ENCODE measurements at places on chromosomes 4 and X.

DNA sequence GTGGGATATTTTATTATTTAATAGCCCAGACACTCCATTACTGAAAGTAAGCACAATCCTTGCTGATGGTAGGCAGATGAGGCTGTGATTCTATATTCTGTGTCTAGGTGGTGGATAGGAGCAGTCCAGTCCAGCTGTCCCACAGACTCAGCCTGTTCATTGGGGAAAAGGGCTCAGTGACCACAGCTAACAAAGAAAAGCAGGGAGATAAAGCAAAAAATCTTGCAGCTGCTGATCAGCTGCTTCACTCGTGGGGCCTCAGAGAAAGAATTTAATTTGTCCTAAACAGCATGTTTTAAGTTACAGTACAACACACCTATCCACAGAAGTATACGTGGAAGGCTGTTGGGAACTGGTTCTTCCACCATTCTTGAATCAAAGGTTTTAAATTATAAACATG lies 40.7 kb upstream of the ANK2 start:
- DNase-seq = no peak

GRCh38 chr4:44914223-44914622 lies 187.9 kb upstream of the GNPDA2 start:
- DNase-seq = no peak

- DNase-seq = no peak
These were observed 26.4 kb downstream of the MOSPD2 start for GRCh38 chrX:14899607-14900006.

GRCh38 chr4:128981377-128981776 lies 112.0 kb downstream of the SCLT1 start:
- no peak for DNase-seq

GRCh38 chr4:37927434-37927833 lies 32.8 kb upstream of the PTTG2 start:
- DNase-seq = no peak

DNA sequence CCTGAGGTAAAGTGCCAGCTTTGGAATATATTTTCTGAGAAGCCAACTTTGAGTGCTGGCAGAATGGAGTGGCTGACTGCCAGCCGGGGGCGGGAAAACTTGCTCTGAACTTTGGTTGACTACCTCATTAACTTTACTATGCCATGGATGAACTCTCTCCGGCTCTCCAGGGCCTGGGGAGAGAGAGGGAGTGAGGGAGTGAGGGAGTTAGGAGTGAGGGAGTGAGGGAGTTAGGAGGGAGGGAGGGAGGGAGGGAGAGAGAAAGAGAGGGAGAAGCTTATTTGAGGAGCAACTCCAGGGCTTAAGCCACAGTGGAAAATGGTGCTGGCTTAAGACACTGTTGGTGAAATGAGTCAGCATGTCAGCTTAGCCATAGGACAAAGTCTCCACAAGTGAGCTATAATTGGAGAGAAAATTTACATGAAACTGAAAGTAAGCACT lies 280.9 kb upstream of the RPS6KA3 start:
- no peak for DNase-seq

DNA sequence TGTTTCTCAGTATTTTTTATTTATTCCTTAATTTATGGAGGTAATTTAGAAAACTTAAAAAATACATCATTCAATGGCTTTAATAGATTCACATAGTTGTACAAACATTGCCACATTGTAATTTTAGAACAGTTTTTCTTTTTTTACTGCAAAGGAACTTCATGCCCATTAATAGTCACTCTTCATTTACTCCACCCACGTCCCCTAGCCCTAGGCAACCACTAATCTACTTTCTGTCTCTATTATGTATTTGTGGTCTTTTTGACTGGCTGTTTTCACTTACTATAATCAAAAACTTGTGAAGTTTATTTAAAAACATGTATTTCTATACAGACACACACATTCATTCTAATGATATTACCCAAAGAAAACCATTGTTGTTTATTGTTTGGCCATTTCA lies 664.8 kb downstream of the GRID2 start:
- no peak for DNase-seq

- DNase-seq = no peak
These were observed 835 bp downstream of the TMEM185A start for GRCh38 chrX:149630681-149631233.

GRCh38 chr4:86856896-86857295 lies 7.7 kb upstream of the SLC10A6 start:
- DNase-seq = no peak

- no peak for DNase-seq
These were observed 5.7 kb downstream of the NIPAL1 start for GRCh38 chr4:48022192-48022799.

DNA sequence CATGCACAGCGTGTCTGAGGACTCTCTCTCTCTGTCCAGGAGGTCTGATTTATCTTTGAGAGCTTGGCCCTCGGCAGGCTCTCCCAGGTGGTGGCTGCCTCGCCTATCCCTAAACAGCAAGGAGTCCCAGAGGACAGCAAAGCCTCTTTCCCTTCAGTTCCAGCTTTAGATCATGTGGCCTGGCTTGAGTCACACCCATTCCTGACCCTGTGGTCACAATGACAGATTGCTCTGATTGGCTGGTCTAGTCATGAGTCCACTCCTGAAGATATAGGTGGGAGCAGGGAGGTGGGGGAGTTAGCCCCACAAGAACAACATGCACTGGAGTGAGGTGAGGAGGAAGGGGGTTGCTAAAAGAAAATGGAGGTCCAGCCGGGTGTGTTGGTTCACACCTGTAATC lies 12.1 kb upstream of the PORCN start:
- no peak for DNase-seq

DNA sequence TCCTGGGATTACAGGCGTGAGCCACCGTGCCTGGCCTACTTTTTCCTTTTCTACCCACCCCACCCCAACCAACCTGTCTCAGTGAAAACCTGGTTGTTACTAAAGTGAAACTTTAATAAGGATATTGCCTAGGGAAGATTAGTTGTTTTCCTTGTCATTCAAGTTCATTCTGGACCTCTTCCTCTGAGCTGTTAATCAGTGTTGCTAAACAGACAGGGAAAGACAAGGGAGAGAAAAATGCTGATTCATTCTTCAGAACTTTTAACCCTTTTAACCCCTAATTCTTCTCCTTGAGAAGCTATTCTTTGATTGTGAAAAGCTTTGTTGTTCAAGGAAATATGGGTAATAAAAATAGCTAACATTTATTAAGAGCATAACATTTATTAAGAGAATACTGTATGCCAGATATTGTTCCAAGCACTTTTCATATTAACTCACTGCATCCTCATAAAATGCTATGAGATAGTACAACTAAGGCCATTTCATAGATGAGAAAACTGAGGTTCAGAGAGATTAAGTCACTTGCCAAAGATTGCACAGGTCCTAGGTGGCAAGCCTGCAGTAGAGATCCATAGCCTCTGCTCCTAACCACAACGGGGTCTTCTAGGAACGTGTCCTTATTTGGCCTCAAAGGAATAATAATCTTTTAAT lies 34.8 kb downstream of the OSTC start:
- no peak for DNase-seq

DNA sequence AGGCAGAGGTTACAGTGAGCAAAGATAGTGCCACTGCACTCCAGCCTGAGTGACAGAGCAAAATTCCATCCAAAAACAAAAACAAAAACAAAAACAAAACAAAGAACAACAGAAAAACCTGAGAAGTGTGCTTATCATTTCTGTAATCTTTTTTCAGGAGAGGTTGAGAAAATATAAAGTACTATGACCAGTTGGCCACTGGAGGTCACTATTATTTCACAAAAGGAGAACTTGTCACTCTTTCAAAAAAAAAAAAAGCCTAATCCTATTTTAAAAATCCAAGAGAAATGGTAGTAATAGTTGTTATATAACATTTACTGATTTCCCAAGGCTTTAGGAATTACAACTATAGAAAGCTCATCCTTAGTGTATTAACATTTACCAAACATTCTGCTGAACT lies 24.9 kb upstream of the RNF150 start:
- no peak for DNase-seq

GRCh38 chrX:39171686-39172085 lies 370.4 kb downstream of the MID1IP1 start:
- no peak for DNase-seq

GRCh38 chr4:66640233-66640990 lies 904.9 kb downstream of the CENPC start:
- no peak for DNase-seq

DNA sequence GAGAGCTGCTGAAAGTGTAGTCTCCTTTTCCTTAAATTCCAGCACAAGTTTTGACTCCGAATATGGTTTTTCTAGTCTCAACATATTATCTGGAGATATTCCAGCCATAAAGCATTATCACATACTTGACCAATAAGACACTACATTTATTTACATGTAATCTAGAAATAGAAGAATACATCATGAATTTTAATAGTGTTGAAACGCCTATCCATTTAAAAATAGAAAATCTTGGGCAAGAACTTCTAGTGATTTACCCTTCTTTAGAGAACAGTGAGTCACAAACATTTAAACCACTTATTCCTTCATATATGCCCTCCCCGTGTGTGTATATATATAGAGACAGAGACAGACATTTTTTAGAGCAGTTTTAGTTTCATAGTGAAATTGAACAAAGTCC lies 161.5 kb downstream of the SOWAHB start:
- no peak for DNase-seq

GRCh38 chrX:136191171-136191570 lies 43.8 kb downstream of the FHL1 start:
- DNase-seq = no peak

DNA sequence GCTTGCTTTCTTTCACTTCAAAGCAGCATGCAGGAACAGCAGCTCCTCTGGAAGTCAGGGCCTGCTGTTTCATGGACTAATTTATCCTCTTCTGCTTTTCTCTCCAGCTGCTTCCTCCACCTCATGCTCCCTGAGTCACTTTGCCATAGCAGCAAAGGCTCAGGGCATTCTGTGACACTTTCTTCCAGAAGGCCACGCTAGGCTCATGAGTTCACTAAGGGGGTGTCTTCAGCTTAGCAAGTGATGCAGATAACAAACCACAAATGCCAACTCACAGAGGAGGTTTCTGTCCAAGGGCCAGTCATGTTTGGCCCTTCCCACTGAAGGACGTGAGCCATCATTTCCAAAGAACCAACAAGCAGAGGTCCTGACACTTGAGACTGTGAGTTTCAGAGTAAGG lies 200.2 kb downstream of the ADGRA3 start:
- DNase-seq = no peak

All from activated CD8-positive, alpha-beta memory T cell treated with anti-CD3 and anti-CD28 coated beads for 48 hours (primary cell).